Caudate nucleus (tissue), 63 donors: ENCODE measurements at places on chromosomes 7 and 10.

DNA sequence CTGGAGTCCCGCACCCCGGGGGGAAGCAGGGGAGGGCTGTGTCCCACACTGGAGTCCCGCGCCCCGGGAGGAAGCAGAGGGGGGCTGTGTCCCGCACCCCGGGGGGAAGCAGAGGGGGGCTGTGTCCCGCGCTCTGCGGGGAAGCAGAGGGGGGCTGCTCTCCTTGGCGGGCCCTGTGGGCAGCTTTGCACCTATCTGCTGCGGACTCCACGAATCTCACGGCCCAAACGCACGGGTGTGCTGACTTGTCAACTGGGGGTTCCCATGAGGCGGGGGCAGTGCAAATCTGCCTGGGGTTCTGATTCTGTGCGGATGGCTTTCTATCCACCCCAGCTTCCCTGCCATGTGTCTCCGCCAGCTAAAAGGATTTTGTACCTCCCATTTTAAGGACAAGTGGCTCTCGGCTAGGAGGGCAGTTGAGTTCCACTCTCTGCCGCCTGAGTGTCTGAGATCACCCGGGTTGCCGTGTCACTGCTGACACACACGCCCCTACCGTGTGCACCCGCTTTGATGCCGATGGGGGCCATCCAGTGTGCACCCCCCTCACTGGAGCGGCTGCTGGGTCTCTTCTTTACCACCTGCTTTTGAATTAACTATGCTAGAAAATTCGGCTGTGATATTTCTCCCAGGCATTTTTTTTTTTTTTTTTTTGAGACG, 20.5 kb downstream of the GPER1 start:
- DNase-seq, result no peak

GRCh38 chr7:43660141-43660540, 69.2 kb downstream of the COA1 start:
- no peak for DNase-seq

GRCh38 chr10:119331061-119331460, 123.7 kb downstream of the GRK5 start:
- DNase-seq, result no peak

DNA sequence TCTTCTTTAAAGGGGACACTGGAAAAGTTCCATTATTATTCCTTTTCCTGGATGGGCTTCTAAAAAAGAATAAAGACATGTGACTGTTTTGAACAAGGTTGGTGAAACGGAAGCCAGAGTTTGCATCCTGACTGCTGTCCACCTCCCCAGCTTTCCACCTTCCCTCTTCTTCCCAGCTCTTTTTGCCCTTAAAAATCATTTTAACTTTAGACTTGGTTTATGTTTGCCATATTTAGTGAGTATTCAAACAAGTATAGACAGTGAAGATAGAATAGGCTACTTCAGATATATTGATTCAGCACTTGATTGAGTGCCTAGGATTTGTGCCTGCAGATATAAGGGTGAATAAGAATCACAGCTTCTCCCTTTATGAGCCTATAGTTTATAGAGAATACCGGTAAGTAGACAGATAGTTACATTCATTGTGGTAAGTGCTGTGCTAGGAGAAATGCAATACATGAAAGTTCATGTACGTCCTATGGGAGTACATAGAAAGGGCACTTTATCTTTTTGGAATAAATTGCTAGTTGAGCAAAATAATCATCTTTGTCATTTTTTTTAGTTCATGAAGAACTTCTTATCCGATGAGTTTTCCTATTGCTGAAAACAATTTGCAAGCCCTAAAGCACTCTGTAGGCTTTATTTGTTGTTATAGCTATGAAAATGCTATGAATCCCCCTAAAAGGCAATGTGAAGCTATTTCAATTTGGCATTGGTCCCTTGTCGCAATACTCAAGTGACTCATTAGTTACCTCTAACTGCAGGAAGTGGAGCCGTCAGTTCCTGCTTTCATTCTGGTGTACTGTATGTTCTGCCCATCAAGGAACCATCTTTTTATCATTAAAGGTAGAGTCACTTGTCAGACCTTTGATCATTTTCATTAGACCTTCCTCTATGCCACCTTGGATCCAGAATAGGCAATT, 57.2 kb upstream of the STRIP2 start:
- DNase-seq, result no peak

DNA sequence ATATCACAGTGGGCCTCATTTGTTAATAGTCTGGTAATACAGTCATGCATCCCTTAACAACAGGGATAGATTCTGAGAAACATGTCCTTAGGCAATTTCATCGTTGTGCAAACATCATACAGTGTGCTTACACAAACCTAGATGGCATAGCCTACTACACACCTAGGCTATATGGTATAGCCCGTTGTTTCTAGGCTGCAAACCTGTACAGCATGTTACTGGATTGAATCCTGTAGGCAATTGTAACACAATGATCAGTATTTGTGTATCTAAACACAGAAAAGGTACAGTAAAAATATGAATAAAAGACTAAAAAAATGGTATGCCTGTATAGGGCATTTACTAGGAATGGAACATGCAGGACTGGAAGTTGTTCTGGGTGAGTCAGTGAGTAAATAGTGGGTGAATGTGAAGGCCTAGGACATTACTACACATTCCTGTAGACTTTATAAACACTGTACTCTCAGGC, 12.0 kb upstream of the RHOBTB1 start:
- no peak for DNase-seq

DNA sequence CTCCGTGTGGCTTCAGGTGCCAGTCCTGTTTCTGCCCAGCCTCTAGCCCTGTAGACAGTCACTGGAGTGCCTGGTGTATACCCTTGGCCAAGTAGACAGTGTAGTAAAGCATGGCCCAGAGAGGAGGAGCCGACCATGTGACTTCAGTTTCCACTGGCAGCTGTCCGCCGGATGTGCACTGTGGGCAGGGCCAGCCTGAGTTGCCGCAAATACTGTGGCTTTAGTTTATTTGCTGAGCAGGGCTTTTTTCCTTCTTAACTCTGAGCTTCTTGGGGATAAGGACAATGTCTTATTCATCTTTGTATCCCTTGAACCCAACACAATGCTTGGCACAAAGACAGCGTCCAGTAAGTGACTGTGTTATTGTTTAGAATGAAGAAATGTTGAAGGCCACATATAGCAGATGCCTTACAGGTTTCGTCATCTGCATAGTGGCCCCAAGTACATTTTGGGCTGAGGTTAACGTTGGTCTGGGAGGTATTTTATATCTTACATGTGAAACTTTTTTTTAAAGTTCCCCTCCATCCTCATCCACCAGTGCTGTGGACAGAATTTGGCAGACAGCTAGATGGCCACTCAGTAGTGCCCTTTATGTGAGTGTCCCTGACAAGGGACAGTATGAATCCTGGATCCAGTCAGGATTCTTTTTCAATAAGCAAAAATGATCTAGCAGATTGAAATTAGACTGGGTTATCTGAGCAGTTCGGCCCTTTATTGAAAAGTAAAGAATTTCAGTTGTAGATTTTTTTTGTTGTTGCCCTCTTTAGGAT, 40.6 kb downstream of the CYP17A1 start:
- DNase-seq, result peak; percentile 27

DNA sequence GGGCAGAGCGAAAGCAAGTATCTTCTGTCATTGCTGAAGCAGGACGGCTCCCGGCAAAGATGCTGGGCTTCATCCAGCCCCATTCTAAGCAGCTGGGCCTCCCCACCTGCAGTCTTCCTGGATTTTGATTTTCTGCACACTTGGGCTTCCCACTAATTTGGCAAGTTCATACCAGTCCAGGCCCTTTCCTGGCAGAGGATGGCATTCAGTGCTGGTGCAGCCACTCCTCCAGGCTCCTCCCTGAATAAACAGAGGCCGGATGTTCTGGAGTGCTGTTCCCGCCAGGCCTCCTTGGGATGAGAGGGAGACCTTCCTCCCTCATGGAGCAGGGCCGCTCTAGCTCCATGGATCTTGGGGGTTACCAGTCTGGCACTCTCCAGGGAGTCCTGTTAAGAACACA, 3.4 kb downstream of the BAG3 start:
- no peak for DNase-seq

DNA sequence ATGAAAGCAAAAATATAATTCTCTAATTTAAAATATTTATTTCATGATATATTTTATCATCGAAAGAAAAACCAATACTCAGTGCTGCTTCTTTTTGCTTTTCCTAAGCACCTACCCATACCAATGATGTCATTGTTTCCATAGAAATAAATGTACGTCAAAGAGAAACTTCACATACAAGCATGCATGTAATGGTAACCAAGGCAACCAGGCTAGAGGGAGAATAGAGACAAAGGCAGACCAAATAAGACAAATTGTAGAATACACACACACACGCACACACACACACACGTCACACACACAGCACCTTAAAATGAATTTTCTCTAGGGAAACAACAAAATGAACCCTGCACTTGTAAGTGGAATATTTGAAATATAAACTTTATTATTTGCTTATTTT, 75.5 kb downstream of the MACC1 start:
- DNase-seq, result no peak

DNA sequence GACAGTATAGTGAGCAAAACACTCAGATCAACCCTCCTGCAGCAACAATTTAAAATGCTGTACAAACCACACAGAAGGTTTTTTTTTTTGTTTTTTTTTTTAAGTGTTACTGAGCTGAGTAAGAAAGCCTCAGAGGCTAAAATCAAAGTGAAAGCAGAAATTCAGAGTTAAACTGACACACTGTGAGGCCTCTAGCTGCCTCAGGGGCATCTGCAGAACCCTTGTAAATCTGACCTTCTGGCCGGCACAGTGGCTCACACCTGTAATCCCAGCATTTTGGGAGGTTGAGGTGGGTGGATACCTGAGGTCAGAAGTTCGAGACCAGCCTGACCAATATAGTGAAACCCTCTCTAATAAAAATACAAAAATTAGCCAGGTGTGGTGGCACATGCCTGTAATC, 7.4 kb upstream of the GNA12 start:
- DNase-seq, result no peak

DNA sequence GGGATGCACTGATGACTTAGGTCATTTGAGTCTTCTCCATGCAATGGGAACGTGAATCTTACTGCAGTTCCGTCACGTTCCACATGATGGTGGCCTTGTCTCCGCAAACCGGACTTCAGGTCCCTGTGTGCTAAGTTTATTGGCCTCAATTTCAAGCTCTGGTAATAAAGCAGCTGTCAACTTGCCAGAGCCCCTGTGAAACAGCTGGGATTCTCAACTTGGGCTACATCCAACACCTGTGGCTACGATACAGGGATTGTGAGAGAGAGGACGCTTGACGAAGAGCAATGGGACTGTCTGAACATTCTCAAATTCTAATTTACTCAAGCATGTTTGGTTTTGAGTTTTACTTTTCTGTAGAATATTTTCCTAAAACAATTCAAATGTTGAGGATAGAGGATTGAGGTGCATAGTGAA, 174.2 kb downstream of the PTN start:
- DNase-seq, result peak; percentile 6

- peak; percentile 45 for DNase-seq
Measured at GRCh38 chr7:158479021-158479663, 108.5 kb downstream of the PTPRN2 start.

DNA sequence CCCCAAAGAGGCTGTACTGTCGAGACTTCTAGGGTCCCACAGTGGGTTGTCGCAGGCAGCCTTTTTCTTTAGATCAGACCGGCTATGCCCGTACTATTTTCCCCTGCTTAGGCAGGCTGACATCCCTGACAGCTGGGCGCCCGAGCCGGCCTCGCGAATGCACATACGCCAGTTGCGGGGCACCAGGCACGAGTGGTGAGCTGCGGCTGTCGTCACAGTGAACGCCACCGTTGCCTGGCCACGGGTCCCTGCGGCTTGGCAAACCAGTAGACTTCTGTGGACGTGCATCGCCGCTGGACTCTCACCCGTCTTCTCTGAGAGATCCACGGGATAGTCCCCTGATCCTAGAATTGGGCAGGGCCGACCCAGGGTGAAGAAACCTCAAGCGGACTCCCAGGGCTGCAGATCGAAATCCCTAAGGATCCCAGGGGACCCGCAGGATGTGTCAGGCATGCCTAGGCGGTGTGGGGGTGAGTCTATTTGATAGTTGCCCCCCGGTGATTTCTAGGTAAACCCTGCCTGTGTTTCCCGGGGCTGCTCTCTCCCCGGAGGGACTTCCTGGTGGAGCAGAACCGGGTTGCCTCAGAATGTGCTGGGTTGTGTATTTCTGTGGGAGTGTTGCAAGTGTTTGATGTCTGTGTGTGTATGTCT, 33.0 kb upstream of the ZNF273 start:
- DNase-seq, result no peak

- no peak for DNase-seq
Measured at GRCh38 chr7:100059251-100059739, 9.7 kb downstream of the ZSCAN21 start.

DNA sequence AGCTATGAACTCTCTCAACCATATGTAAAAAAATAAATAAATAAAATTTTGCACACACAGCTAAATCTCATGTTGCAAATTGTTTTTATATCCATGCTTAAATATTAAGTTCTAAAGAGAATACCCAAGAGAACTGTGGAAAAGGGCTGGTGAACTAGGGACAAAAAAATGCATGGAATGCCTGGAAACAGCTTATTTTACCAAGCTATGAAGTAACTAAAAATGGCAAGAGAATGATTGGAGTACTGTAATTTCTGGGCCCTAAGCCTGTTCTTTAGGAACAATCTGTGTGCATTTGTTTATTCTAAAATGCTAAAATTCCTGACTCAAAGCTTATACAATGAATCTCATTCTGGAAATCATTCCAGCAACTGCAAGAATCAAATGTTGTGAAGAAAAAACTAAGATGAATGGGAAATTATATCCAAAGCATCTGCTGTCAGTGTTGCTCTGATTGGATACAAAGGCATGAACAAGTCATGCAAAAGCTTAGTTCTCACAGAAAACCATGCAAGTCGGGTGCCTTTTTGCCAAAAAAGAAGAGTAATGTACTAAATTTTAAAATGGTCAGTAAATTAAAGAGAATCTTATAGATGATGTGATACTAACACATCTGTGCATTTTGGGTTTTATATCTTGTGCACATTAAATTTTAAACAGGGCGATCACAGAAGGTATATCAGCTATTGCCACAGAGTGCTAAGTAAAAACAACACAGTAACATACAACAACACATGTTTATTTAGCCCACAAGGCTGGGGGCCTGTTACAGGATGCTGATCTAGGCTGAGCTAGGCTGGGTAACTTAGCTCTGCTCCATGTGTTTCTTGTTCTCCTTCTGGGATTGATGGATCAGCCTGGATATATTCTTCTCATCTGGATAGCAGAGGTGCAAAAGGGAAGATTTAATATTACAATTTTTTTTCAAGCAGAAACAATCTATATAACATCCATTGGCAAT, 453.5 kb upstream of the SEMA3A start:
- DNase-seq, result no peak

DNA sequence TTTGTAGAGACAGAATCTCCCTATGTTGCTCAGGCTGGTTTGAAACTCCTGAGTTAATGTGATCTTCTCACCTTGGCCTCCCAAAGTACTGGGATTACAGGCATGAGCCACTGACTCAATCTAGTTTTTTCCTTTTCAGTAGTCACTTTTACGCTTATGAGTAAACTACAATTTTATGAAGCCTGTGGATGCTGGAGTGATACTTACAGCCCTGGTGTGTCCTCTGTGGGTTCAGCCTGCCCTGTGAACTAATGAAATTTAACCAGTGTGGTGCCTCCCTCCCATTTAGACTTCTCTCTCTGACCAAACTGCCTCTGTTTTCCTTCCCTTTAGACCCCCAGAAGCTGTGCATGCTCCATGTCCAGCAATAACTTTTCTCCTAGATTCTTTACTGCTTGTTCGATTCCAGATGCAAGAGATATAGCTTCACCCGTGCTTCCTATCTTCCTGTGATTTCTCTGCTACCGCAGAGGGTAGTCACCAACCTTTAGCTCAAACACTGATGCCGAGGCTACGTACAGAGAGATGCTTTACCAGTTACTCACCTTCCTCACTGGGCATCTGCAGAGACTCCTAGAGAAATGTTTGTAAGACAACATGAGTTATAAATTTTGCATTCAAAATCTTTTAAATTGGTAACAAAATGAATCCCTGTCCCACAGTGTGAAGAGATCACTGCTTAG, 90.8 kb downstream of the KIAA1217 start:
- DNase-seq, result no peak

- no peak for DNase-seq
Measured at GRCh38 chr7:90713628-90714027, 117.5 kb downstream of the CDK14 start.
